ENCODE measurements at places on chromosomes 16 and 17.

DNA sequence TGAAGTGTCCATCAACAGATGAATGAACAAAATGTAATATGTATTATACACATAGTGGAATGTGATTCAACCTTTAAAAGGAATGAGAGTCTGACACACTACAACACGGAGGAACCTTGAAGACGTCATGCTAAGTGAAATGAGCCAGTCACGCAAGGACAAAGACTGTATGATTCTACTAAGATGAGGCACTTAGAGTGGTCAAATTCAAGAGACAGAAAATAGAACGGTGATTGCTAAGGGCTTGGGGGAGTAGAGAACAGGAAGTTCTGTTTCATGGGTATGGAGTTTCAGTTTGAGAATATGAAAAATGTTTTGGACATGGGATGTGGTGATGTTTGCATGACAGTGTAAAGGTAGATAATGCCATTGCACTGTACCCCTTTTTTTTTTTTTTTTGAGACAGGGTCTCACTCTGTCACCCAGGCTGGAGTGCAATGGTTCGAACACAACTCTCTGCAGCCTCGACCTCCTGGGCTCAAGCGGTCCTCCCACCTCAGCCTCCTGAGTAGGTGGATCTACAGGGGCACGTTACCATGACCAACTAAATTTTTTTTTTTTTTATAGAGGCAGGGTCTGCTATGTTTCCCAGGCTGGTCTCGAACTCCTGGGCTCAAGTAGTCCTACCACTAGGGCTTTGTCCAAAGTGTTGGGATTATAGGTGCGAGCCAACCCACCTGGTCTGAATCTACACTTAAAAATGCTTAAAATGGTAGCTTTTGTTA, 2.9 kb upstream of the CCDC102A start:
- DNase-seq, result no peak

DNA sequence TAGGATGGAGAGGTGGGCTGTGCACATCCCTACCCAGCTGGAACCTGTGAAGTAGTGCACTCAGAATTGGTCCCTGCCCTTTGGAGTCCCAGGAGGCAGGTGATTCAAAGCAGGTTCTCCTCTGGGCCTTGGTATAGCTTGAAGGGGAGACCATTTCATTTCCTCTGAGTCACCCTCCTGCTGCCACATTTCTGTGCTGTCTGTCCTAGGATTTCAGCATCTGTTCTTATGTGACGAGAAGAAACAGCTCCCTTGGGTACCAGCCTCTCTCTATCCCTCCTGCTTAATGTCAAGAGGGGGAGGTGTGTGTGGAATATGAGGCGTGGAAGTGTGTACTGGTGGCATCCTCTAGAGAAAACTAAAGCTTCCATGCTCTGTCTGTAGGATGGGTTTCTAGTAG, 5.0 kb upstream of the NFE2L1 start:
- DNase-seq, result no peak

DNA sequence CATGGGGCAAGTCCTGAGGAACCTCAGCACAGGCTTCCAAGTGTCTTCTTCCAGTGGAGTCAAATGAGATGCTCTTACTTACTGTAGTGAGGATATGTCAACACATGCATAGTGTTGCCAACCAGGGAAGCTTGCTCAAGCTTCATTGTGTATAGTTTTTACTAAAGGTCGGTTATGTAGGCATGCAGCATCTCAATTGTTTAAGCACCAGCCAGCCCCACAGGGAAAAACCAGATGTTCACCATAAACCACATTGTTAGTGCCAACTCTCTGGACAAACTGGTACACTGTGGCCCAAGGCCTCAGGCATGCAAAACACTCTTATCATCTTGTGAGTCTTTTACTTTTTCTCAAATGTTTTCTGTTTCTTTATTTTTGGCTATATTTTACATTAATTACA, 152.1 kb downstream of the PHKB start:
- DNase-seq, result no peak

DNA sequence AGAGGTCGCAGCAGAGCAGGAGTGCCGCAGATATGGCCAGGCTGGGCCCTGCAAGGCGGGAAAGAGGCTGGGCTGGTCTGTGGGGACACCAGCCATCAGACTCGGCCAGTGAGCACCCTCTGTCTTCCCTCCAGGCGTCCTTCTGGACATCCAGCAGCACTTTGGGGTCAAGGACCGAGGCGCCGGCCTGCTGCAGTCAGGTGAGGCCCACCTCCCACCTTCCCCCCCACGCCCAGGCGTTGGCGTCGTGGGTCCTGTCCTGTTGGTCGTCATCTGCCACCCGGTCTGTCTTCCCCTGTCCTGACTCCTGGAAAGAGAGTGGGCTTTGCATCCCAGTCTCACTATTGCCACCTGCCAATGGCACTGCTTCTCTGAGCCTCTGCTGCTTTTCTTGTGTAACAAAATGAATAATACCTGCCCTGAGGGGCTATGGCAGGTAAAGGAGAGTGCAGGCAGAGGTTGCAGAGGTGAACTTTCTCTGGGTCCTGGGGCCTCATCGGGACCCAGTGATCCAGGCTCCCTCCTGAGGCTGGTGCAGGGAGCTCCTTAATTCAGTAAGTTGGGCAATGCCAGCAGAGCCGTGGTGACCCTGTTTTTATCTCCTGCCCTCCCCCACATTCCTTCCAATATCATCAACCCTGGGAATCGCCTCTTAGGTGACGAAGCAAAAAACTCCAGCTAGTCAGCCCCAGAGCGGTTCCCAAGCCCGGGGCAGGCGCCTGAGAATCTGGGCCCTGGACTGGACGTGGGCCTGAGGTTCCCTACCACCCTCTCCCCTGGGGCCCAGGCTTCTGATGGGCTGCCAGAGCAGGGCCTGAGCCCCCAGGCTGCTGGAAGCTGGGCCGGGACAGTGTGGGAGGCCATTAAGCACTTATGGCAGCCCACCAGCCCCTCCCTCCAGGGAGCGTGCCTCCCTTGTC, 14.7 kb downstream of the SPNS2 start:
- DNase-seq, result no peak
